ENCODE measurements at places on chromosomes 5 and 9. TPM values are rescaled to one million over a fixed set of nuclear protein-coding genes. Genes with fewer than 3 reads are reported as not detected.

Gene ANKRD31
- total RNA-seq, result 0.26 TPM

Gene EGFLAM
- total RNA-seq, result 0.13 TPM

Gene GRXCR2
- total RNA-seq, result not detected

Gene OLFM1
- 0.13 TPM for total RNA-seq

Gene RNF224
- 1.2 TPM for total RNA-seq

Gene GLRA1
- total RNA-seq, result not detected

Gene SVEP1
- 0.26 TPM for total RNA-seq

Gene MARCHF3
- 6.5 TPM for total RNA-seq

Gene SLC12A7
- total RNA-seq, result 14.5 TPM

Gene MAPKAP1
- 81.9 TPM for total RNA-seq

Gene SPINK4
- total RNA-seq, result not detected

Gene ALDH1A1
- 5.0 TPM for total RNA-seq

Gene ABHD17B
- 32.5 TPM for total RNA-seq

Gene IL9
- not detected for total RNA-seq

Gene ZNG1C
- total RNA-seq, result 36.1 TPM

Gene GARIN3
- not detected for total RNA-seq

Gene ABCA2
- total RNA-seq, result 5.5 TPM

Gene SPATA31D4
- total RNA-seq, result not detected

Gene NRG2
- under 0.01 TPM for total RNA-seq

Gene RAB3C
- total RNA-seq, result not detected

Gene IL3
- total RNA-seq, result not detected

Gene SUSD3
- total RNA-seq, result not detected

Gene OBP2B
- total RNA-seq, result not detected

Gene GFI1B
- not detected for total RNA-seq

Gene HAND1
- not detected for total RNA-seq

Gene INSL4
- not detected for total RNA-seq

Gene ARID3C
- total RNA-seq, result 0.26 TPM

Gene TMEM174
- total RNA-seq, result not detected

Gene BARHL1
- total RNA-seq, result not detected
